ENCODE measurements at places on chromosomes 4 and X.

- DNase-seq, result no peak
These were observed 483.7 kb upstream of the FTHL17 start for GRCh38 chrX:31555506-31555905.

- no peak for DNase-seq
These were observed 19.1 kb upstream of the RBM47 start for GRCh38 chr4:40648742-40649281.

DNA sequence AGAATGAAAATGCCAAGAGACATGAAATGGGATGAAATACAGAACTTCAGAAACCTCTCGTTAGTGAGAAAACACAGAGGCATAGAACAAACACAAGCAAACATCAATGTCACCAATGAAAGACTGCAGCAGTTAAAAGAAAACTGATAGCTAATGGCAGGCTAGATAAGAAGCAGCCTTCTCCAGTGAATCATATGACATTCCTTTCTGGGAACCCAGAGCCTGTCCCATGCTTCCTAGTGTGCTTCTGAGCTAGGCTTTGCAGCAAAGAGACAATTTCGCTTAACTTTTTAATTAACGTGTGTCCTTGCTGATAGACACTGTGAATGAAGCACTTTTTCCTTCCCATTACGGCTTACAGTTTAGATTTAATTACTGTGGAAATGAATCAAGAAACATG, 444.6 kb downstream of the IL15 start:
- DNase-seq, result no peak

GRCh38 chr4:187908079-187908561, 87.5 kb upstream of the ZFP42 start:
- no peak for DNase-seq

DNA sequence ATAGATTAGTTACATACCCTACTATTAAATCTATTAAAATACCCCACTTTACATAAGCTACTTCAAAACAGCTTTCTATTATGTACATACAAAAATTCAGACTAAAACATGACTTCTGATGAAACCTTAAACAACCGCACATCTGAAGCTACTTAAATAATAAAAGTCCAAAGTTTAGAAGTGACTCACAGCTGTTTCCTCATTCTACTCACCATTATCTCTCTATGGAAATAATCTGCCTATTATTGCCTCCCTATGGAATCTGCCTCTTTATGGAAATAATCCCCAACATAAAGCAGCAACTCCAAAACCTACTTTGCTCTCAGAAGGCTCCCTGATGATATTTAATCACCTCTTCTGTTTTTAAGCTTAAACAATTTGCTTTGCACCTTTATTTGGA, 15.7 kb upstream of the BANK1 start:
- DNase-seq, result no peak

DNA sequence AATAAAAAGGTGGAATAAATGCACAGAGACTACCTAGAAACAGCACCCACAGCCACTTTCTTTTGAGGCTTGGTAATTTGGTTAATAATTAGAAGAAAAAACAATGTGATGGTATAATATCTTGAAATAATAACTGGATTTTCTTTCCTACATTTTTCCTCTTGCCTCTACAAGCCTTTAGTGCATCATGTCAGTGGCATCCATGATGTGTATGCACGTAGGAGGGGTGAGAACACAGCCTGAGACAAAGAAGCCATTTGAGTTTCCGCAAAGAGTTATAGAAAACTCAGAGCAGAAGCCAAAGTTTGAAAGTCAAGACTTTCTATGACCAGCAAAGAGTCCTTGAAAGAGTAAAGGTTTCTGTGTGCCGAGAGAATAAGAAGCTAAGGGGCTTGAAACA, 461.3 kb downstream of the BCOR start:
- no peak for DNase-seq

GRCh38 chr4:173507471-173508385, 22.3 kb downstream of the HAND2 start:
- peak; percentile 61 for DNase-seq

DNA sequence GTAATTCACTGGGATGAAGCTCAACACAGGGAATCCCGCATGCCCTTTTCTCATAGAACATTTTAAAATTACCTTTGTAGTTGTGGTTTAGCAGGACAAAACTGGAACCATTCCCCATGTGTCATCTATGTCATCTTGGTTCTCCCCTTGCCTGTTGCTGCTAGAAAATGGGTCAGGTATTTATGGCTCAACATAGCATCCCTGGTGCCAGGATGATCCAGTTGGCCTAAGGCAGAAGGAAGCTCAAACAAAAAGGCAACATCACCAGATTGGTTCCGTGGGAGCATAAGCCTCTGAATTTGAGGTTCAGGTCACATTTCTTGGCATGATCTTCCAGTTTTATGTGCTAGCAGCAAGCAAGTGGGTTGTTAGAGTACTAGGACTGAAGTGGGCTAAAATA, 552.6 kb upstream of the BOD1L1 start:
- DNase-seq, result no peak

DNA sequence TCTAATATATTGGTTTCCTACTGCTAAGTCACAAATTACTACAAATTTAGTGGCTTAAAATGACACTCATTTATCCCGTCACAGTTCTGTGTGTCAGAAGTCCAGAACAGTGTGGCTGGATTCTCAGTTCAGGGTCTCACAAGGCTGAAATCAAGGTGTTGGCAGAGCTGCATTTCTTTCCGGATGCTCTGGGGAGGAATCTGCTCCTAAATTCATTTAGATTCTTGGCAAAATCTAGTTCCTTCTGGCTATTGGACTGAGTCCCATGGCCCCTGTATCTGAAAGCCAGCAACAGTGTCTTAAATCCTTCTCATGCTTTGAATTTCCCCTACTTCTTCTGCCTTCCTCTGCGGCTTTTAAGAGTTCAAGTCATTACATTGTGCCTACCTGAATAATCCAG, 103.1 kb upstream of the BMP3 start:
- no peak for DNase-seq

DNA sequence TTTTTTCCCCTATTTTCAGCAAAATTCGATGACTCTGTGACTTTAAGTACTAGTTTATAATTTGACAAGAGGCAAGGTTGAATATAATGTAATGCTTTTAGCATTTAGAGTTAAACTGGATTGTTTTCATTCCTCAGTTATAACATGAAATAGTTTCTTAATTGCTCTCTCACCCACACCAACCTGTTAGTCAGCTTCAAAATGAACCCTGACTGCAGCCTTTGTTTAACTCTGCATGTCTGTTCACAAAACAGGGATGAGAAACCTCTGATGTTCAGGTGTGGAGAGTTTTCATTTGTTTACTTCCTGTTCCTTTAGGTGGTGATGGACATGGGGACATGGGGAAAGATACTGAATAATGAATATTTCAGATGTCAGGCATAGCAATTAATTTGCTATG, 49.9 kb upstream of the MND1 start:
- DNase-seq, result no peak

DNA sequence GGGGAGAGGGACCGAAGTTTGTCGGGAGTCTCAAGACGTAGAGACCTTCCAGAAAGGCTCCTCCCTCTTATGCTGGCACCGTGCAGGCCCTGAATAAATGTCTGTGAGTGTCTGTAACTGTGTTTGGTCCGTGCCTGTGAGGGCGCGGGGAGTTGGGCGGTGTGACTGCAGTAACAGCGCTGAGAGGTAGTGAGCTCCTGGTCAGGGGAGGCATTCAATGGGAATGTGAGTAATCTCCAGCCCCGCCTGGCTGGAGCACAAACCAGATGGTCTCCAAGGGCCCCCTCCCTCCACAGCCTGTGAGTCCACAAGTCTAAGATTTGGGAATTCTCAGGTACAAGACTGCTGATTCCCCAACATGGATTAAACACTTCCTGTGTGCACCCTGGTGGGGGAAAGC, 100.0 kb downstream of the HMX1 start:
- no peak for DNase-seq

GRCh38 chrX:16739574-16739973, 20.2 kb downstream of the SYAP1 start:
- peak; percentile 49 for DNase-seq

DNA sequence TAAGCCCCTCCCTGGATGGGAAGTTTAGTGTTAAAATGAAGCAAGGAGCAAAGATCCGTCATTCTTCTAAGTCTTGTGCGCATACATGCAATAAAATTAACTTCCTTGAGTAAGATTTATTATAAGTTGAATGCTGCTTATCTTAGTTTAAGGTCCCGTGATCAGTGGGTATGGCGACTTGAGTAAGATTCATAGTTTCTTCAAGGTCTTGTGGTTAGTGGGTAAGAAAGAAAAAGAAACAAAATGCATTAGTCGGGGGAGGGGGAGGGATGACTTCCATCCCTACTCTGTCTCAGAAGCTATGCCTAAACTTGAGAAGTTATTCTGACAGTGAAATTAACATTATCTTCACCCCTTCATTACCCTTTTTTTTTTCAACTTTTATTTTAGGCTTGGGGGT, 127.3 kb upstream of the MAGEB16 start:
- DNase-seq, result no peak

DNA sequence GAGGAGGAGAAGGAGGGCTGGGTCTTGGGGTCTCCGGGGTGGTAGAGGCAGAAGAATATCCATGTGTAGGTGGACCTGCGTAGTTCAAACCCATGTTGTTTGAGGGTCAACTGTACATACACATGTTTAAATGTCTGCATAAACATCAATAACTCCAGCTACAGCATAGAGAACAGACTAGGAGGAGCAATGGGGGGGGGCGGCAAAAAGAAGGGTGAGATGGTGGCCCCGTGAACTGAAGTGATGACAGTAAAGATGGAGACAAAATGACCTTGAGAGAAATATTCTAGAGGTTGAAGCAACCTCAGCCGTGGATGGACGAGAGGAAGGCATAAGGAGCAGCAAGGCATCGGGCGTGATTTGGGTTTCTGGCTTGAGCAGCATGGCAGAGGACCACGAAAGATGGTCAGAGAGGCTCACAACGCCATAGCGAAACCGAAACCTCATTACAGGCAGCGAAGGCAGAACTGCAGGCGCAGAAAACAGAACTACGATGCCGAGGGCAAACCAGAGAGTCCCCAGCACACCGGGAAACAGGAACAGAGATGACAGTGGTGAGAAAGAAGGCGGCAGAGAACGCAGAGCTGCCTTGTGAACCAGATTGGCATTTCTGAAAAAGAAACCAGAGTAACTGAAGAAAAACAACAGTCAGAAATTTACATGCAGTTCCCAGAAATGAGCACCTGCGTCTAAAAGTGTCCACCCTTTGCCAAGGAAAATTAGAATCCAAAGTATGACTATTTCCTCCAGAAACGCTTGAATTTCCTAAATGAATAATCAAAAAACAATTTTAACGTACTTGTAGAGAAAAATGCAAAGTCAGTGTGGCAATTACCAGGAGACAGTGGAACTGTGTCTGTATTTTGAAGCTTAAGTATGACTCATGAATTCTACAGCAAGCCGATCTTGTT, 50.3 kb upstream of the ENPP6 start:
- DNase-seq, result no peak

DNA sequence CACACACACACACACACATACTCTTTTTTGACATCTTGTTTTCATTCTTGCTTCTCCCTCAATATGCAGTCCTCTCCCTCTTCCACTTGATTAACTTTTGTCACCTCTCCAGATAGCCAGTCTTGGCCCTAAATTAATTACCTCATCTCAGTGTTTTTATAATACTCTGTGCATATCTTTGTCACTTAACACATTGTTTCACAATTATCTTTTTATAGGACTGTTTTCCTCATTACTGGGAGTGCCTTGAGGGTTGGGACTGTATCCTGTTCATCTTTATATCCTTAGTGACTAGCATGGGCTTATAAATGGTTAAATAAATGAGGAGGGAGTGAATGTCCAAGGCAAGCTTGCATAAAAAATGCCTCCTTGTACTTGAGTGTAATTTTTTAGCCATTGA, 33.1 kb downstream of the SYNPO2 start:
- DNase-seq, result no peak

DNA sequence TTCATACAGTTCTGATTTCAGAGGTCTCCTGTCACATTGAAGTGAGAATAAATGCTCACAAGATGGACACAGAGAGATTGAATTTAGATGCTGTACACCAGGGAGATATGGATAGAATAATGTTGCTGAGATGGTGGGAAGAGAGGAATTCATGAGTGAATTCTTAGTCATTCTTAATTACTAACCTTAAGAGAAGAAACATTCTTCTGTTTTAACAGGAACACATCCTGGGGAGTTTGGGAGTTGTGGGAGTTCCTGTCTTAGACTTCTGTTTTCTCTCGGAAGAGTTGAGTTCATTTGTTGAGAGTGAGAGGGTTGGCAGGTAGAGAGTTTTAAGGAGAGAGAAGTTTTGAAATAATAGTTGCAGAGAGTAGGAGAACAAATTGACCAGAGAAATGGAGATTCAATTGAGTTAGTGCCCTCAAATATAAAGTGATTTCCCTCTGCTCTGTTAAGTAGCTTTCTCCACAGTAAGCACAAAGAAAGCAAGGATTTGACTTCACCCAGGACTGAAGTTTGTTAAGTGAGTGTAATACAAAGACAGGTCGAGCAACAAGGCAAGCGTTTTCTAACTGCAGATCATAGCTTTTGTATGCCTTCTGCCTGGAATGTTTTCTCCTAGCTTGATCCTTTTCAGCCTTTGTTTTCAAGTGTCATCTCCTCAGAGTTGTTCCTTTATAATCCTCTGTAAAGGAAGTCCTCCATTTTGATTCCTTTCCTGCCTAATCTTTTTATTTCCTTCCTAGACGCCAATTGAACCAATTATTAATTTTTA, 205.9 kb downstream of the RAPGEF2 start:
- DNase-seq, result no peak

- no peak for DNase-seq
These were observed 63.4 kb upstream of the PDE5A start for GRCh38 chr4:119692001-119692400.

DNA sequence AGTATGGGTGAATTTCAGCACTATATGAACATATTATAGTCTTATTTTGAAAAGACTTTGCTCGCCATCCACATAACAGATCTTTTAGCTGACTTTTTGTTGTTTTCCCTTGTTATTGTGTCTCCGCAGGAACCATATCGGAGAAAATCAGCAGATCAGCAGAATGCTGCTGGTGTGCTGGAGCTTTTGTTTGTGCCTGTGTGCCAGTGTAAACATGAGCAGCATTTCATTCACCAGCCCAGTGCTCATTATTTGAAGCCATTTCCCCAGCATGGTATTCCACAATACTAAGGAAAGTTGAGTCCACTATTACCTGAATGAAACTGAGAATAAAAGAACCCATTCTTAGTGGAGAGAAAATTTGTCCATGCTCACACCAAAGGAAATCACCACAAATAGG, 261.8 kb upstream of the ARX start:
- no peak for DNase-seq
